ENCODE measurements at places on chromosomes 6 and 20.

DNA sequence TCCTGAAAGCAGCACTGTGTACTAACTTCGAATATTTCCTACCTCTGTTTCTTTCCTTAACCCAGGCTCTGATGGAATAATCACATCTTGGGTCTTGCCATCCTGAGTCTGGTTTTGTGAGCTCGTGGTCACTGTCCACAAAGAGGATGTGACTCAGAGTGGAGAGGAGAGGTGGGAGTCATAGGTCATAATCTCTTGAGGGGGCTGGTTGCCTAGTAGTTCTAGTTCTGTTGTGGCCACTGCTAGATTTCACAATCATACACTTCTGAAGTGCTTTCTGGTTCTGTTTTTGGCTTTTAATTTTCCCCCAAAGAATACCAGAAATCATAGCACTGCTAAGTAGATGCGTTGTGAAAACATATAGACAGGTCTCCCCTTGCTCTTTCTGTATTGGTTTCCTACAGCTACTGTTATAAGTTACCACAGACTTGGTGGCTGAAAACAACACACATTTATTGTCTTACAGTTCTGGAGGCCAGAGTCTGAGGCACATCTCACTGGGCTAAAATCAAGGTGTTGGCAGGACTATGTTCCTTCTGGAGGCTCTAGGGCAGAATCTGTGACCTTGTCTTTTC, 102.8 kb downstream of the NRSN1 start:
- DNase-seq: peak; percentile 58

DNA sequence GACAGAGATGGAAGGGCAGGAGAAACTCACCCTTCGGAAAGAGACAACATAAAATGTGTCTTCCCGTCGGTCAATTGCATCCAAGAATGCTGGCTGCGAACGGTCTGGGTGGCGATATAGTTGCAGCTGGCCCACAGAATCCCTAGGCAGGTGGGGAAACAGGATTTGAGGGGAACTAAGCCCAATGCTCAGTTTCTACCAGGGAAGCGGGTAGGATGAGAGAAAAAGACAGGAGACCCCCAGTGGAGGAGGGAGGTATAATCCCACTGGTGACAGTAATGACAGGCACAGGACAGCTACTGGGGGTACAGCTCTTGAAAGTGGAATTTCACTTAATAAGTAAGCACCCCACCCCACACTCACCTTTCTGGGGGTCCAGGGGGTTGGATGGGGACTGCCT, 7.5 kb upstream of the TNXB start:
- peak; percentile 63 for DNase-seq

DNA sequence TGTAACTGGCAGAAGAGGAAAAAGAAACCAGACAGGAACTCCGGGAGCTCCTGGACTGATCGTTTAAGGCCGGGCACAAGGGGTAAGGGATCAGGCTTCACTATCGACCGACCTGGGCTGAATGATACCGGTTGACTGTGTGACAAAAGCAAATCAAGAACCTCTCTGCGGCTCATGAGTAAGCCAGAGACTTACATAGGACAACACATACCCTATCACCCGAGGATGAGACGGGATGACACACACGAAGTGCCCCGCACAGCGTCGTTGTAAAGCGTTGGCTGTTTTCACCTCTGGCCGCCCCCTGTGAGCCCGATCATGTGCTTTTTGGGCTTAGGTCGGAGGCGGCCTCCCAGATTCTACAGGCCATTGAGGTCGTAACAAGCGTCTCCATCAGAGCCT, 695 bp upstream of the TGIF2 start:
- no peak for DNase-seq

- no peak for DNase-seq
These were observed 111.7 kb upstream of the CD93 start for GRCh38 chr20:23197836-23198235.

GRCh38 chr6:138692058-138692977, 81.3 kb upstream of the CCDC28A start:
- DNase-seq: peak; percentile 76

DNA sequence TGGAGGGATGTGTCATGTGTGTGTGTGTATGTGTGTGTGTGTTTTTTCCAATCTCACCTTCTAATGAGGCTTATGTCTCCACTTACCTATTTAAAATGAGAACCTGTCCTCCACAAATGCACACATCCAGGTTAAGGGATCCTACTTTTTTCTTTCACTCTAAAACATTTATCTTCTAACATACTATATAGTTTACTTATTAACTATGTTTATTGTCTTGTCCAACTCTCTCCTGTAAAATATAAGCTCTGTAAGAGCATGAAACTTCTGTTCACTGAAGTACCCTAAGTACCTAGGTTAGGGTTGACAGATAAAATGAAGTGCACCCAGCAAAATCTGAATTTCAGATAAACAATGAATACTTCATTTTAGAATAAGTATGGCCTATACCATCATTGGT, 29.2 kb upstream of the RBM24 start:
- no peak for DNase-seq

GRCh38 chr6:3835785-3836184, 13.4 kb upstream of the FAM50B start:
- no peak for DNase-seq

GRCh38 chr6:20719980-20720379, 185.7 kb downstream of the CDKAL1 start:
- no peak for DNase-seq

GRCh38 chr20:54716790-54717189, 241.4 kb downstream of the DOK5 start:
- DNase-seq: no peak

- no peak for DNase-seq
These were observed 100.1 kb downstream of the EPB41L2 start for GRCh38 chr6:130962966-130963365.

DNA sequence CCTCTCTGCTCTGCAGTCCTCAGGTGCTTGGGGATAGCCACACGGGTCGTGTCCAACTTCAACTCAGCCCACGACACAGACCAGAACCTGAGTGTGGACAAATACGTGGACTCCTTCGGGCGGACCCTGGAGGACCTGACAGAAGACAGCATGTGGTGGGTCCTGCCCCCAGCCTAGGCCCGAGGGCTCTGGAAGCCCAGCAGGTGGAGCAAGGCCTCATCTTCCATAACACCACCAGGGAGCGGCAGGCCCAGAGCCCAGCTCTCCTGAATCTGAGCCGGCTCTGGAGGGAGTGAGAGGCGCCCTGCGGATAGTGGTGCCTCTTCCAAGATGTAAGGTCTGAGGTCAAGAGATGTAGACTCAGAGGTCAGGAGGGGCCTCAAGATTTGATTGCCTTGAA, 19.6 kb downstream of the TGM6 start:
- no peak for DNase-seq

GRCh38 chr6:10375391-10375969, 39.4 kb downstream of the TFAP2A start:
- DNase-seq: no peak

DNA sequence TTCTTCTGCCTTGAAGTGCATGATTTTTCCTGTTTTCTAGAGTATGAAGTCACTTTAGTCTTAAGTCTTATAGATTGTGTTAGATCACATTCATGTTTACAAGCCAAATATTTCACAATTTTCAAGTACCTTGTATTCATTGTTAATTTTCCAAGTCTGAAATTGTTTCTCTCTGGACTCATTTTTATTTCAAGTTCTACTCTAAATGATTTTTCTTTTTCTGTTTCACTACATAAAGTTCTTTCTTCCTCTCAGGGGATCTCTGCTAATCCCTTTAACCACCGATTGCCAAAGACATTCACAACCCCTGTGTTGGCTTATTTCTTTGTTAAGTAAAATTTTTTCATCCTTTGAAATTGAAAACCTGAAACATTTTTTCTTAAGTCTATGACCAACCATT, 805.7 kb downstream of the KIF16B start:
- DNase-seq: no peak

- no peak for DNase-seq
These were observed 225.5 kb upstream of the MARCKS start for GRCh38 chr6:113631666-113632065.

DNA sequence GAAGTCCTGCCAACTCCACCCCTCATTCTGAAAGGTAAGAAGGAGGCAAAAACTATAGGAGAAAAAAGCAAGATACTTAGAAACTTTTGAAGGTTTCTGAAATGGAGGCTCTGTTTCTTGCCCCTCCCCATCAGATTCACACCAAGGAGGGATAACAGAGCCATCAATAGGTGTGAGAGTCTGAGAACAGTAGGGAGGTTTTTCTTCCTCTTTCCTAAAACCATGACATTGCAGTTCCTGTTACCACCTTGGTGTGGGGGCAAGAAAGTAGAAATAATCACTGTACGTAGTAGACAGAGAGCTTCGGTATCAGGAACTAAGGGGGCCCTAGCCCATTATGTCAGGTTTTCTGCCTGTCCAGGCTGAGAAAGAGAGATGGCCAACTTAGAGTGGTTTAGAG, 333.3 kb upstream of the SYNCRIP start:
- DNase-seq: no peak

DNA sequence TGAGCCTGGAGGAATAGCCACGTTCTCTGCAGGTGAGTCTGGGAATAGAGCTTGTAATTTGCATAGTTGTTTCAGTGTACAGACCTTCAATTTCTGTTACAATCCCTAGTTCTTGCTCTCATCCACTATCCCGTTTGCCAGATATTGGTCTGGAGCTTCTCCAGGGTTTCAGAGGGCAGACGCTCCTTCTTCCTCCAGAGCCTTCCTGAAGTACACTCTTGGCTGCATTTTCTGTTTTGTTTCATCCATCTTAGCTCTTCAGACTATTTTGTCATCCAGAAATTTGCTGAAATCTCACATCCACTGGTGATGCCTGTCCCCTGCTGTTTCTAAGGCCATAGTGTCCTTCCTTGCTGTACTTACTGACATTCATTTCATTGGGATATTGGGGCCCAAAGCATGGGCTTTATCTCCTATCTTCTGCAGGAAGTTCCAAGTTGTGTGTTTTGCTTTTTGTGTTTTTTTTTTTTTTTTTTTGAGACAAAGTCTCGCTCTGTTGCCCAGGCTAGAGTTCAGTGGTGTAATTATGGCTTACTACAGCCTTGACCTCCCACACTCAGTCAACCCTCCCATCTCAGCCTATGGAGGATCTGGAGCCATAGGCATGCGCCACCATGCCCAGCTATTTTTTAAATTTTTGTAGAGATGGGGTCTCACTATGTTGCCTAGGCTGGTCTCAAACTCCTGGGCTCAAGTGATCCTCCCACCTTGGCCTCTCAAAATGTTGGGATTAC, 18.7 kb downstream of the CDS2 start:
- no peak for DNase-seq

DNA sequence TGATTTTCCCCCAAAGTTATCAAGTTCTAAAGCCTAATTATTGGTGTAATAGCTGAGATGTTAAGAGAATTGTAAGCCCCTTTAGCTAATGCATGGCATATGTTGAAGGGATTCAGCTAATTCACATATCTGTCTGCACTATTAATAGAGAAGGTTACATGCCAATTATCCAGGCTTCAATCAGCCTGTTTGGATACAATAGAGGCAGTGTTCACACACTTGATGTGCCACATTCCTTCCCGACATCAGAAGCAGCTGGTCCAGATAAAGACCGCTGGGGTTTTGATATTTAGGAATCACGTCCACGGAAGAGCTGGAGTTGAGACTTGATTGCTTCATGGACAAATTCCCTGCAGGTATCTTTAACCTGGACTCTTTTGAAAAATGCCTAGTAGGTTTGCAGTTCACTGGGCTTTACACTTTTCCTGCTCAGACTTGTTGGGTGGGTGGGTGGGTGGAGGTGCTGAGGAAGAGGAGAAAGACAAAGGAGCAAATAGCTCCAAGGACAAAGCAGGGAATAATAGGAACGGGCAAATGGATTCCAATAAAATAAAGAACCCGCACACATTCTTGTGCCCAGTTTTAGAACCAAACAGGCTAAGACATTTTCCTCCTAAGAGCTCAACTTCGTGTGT, 142.6 kb upstream of the ZNF217 start:
- no peak for DNase-seq

- no peak for DNase-seq
These were observed 235.6 kb upstream of the MOCS1 start for GRCh38 chr6:40169878-40170277.

GRCh38 chr6:34664256-34664971, 32.2 kb downstream of the ILRUN start:
- no peak for DNase-seq

DNA sequence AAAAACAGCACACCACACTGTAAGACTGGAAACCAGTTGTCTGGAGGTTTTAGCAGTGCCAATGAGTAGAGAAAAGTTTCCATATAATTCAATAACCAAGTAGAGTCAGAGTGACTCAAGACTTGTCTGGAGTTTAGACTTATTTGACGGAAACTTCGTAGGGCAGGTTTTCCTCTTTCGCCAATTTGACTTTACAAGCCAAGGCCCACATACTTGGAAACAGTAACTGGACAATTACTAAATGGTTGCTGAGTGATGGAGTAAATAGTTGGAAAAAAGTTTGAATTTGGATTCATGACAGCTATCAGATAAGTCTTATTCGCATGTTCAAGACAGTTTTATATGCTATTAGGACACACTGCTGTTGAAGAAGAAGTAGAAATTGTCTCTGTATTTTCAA, 48.1 kb upstream of the CTAGE9 start:
- DNase-seq: no peak

GRCh38 chr6:39772559-39773273, 19.5 kb upstream of the DAAM2 start:
- no peak for DNase-seq

DNA sequence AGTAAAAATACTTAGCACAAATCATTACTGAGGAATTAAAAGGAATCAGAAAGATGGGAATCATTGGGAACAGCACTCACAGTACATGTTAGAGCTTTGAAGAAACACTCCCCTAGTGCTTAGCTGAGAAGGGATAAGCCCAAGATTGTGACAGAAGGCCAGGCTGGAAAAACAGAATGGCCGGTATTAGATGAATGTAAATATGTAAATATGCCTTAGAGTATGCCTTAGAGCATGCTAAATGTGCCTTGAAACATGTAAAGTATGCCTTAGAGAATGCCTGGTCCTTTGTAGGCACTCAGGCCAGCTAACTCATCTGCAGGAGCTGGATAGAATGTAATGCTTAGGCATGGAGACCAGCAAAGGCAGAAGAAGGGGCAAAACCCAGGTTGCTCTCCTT, 10.6 kb upstream of the TENT5A start:
- DNase-seq: no peak

DNA sequence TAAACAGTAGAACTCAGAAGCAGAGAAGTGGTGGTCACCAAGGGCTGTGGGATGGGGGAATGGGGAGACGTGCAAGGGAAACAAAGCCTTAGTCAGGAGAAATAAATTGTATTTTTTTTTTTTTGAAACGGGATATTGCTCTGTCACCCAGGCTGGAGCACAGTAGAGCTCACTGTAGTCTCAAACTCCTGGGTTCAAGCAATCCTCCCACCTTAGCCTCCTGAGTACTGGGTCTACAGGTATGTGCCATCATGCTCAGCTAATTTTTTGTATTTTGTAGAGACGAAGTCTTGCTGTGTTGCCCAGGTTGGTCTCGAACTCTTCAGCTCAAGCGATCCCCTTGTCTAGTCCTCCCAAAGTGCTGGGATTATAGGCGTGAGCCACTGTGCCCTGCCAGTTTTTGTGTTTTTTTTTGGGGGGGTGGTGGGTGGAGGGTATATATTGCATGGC, 3.4 kb downstream of the HSPA1B start:
- DNase-seq: no peak

DNA sequence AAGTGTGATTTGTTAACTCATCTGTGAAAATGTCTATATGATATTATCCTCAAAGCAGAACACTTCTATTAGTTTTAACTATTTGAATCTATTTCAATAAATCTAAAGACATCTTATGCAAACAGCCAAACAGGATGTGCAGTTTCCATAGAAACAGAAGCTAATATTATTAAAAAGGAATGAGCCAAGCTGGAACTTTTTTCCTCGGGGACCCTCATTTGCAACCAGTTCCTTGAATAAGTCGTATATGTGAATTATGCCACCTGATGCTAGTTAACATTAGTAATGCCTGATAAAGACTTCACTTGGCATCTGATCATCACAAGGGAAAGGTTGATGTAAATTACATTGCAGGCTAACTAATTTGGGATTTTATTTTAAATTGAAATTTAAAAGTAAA, 216.9 kb upstream of the SMLR1 start:
- DNase-seq: no peak

Data from HTR-8/SVneo (cell line).